SK-N-MC (cell line): ENCODE measurements at places on chromosomes 1 and 21.

GRCh38 chr1:247317702-247318101, 14.0 kb downstream of the ZNF496 start:
- DNase-seq, result no peak

GRCh38 chr1:54850737-54851136, 36.3 kb downstream of the DHCR24 start:
- no peak for DNase-seq

DNA sequence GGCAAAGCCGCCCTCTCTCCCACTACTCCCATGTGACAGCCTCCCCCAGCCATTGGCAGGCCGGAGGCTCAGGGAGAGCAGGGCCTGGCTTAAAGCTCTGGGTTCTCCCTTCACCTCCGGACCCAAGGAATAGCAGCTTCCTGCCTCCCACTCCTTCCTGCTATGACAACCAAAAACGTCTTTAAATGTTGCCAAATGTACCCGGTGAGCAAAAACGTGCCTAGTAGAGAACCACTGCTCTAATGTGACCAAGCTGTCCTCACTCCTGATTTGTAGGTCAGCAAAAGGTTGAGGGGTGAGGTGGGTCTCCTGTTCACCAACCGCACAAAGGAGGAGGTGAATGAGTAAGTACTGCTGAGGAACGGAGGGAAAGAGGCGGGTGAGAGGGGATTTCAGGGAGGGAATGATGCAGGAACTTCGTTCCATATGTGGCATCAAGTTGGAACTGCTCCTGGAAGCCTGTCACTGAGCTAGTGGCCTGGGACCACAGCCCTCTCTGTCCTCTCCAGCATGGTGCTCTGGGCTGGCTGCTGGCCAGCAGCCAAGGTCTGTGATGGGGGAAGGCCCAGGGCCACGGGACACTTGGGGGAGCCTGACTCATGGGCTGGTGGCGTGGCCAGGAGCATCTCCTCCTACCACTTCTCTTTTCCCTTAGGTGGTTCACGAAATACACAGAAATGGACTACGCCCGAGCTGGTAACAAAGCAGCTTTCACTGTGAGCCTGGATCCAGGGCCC, 5.7 kb downstream of the MRTO4 start:
- DNase-seq, result no peak

DNA sequence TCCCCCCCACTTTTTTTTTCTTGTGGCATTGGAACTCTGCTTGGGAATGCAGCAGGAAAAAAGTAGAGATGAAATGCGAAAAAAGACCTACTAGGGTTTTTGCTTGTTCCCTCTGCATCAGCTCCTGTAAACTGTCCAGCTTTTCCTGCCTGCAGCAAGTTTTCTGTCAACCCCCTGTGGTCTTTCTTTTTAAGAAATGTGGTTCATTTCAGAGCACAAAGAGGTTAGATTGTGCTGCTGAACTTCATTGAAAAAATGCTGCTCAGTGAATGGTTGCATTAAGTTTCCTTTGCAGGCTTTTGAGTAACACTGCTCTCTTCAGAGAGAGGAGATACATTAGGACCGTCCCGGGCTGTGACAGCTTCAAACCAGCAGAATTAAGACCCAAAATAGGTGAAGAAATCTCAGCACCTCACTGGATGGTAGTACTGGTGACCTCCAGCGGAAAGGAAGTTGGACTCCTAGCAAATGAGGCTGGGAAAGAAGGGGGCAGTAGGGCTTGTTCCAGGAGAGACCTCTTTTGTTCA, 80.7 kb downstream of the NDUFS5 start:
- DNase-seq, result no peak

GRCh38 chr21:33897739-33898138, 17.9 kb downstream of the ATP5PO start:
- no peak for DNase-seq

- no peak for DNase-seq
Observed at GRCh38 chr1:44592208-44593145, 81.8 kb downstream of the TMEM53 start.

GRCh38 chr1:97042551-97042950, 321.0 kb downstream of the PTBP2 start:
- no peak for DNase-seq

- DNase-seq, result no peak
Observed at GRCh38 chr1:202023001-202023433, 12.6 kb downstream of the ELF3 start.

- DNase-seq, result no peak
Observed at GRCh38 chr21:42513985-42514882, 582 bp downstream of the SLC37A1 start.

DNA sequence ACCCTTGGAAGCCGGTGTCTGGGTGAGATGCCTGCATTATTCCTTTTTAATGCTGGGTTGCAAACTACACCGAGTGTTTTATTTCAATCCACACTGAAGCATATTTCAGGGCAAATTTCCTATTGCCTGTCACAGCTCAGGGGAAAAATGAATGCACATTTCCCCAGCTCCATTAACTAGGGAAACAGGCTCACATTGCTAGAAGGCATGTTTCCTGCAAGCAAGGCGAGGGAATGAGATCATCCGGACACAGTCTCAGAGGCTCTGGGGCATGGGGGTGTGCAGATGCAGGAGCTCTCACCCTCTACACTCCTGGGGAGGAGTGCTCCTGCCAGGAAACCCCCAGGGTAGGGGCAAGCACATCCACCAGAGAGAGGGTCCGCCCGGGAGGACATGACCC, 24.6 kb downstream of the SYT2 start:
- no peak for DNase-seq

DNA sequence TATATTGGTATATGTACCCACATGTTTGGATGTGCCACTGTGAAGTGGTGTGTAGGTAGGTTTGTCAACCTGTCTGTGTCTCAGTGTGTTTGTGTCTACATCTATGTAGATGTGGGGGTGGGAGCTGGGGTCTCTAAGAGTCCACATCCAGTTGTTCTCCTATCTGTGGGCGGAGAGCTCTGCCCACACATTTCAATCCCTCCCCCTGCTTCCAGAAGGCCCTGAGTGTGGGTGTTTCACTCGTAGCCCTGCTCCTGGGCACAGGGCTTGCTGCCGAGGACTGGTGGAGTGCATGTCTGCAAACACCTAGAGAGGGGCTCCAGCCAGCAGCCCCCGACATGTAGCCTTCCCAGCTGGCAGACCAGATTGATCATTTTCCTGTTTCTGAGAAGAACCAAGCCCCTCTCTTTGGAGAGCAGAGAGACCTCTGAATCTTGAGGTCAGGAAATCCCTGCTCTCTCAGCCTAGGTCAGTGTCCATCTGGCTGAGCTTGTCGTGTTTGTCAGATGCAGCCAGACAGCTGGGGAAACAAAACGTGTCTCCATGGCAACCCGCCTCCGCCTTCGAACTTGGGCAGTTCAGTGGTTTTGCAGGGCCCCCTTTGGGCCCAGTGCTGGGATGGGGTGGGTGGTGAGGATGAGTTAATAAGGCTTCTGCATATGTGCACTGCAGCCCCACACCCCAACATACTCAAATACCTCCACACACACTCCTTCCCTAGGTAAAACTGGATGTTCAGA, 31.2 kb upstream of the SYNC start:
- DNase-seq, result no peak

DNA sequence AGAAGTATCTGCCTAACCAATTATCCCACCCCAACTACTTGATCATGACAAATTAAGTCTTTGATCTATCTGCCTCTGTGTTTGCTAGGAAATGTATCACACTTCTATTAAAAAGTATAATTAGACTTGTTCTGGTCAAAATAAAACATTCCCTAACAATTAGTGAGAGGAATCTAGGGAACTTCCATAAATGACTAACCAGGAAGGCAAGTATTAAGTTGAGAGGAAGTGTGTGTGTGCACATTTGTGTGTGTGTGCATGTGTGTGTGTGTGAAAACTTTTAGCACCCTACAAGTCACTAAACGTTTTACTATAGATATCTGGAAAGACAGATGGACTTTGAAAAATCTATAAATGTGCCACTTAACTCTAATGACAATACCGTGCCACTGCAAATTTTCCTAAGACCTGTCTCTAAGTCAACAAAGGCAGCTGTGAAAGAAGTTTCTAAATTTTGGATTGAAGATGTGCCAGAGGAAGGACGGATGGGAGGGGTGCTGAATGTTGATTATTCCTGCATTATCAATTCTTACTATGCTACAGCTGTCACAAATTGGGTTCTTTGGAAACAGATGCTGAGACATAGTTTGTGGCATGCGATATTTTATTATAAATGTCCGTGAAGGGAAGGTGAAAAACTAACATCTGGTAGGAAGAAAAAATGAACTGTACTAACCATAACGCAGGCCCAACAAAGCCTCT, 567.1 kb downstream of the PTPRC start:
- DNase-seq, result no peak

DNA sequence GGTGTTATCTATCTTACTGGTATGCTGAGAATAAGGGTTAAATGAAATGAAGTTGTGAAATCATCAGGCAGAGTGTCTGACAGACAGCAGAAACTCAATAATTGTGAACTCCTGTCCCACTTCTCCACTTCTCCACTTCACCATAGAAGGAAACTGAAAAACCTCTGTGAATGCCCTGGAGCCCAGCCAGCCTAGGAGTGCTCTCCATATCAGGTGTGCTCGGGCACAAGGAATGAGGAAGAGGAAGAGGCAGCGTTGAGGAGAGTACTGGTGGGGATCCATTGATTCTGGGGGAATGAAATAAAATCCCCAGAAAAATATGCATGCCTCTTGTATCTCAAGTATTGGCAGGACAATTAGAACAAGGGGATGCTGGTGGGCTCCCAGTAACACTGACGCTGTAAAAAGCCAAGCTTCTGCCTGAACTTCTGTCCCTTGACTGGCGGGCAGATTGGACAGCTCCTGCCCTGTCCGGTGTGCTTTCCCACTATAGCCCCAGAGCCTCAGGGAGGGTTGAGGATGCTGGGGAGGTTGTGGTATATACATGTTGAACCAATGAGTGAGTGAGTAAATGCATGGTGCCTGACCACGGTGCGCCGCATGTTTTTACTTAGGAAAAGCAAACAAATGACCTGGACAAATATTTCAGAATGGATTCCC, 47.7 kb downstream of the NMNAT2 start:
- no peak for DNase-seq

GRCh38 chr1:216464489-216464888, 41.2 kb upstream of the USH2A start:
- no peak for DNase-seq

DNA sequence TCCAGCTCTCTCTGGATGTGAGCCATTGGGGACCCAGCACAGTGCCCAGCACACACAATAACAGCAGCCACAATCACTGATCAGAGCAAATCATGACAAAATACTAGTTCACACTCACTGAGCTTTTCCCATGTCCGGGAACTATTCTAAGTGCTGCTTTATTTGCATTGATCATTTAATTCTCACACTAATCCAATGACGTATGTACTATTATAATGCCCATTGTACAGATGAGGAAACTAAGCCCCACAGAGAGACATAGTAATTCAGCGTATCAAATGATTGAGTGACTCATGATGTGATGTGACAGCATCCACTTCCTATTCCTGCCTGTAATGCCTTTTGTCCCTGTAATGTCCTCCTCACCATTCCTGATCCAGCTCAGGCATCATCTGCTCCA, 1.9 kb upstream of the S100A8 start:
- DNase-seq, result no peak

DNA sequence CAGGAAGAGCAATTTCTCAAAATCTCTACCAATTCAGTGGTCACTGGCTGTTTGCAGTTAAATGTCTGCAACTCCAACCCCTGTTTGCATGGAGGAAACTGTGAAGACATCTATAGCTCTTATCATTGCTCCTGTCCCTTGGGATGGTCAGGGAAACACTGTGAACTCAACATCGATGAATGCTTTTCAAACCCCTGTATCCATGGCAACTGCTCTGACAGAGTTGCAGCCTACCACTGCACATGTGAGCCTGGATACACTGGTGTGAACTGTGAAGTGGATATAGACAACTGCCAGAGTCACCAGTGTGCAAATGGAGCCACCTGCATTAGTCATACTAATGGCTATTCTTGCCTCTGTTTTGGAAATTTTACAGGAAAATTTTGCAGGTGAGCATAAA, 167.2 kb downstream of the CRB1 start:
- DNase-seq, result no peak

GRCh38 chr1:229895605-229896004, 171.4 kb upstream of the GALNT2 start:
- DNase-seq, result no peak

GRCh38 chr1:200888349-200888838, 6.3 kb upstream of the INAVA start:
- DNase-seq, result no peak

DNA sequence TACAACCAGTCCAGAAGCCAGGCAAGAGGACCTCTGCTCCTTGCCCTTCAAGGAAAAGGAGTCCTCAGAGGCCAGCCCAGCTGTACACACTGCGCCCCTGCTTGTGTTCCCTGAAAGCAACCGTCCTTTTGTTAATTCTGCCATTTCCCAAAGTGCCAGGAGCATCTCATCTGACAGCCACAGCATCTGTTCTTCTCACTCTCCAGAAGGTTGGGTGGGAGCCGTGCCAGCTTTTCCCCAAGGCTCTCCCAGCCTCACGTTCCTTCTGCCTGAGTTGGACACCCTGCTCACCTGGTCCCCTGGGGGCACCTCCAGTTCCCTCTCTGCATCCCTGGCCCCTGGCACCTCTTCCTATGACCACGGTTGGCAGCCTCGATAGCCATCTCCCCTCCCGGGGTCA, 10.5 kb upstream of the CNTN2 start:
- DNase-seq, result no peak

DNA sequence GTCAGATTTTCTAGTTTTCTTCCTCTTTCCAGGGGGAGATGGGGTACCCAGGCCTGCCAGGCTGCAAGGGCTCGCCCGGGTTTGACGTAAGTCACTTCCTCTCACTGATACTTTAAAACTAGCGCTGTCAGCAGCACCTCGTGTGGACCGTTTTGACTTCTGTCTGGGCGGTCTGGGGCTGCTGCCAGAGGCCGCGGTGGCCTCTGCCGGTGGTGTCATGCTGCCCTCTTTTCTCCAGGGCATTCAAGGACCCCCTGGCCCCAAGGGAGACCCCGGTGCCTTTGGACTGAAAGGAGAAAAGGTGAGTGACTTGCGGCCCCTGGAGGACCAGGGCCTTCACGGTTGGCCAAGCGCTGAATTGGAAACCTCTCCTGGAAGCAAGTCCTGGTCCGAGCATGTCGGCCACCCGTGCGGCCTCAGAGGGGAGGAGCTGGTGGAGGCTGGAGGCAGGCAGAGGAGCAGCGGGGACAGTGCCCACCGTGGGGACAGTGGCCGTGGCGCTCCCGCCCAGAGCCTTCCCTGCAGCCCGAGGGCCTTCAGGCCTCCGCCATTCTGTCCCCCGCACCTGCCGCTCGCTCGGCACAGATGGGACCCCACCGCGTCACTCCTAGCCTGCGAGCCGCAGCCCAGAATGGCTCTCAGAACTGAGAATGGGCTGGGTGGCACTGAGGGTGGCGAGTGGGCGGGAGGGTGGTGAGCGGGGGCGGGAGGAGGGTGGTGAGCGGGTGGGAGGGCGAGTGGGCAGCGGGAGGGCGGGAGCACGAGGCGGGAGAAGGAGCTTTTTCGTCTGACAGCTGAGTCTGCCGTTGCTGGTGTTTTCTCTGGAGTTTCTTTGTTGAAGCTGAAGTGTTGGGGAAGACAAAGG, 9.4 kb downstream of the COL6A1 start:
- no peak for DNase-seq

DNA sequence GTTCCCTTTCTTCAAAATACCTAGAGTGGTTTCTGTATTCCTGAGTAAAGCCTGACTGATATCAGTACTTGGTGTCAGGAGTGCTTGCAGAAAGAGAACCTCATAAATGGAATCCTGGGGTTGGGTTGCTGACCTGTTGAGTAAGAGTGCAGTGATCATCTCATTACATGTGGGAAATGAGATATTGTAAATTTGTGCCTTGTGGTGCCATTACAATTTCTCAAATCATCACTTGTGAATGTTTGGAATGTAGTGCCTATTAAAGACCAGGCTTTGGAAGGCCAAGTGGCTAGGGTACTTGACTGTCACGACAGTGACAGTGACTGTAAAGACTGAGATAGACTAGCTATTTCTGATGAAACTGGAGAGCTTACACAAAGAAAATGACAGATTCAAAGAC, 176.7 kb upstream of the CTTNBP2NL start:
- no peak for DNase-seq
